ENCODE measurements at places on chromosomes 6 and 20.

DNA sequence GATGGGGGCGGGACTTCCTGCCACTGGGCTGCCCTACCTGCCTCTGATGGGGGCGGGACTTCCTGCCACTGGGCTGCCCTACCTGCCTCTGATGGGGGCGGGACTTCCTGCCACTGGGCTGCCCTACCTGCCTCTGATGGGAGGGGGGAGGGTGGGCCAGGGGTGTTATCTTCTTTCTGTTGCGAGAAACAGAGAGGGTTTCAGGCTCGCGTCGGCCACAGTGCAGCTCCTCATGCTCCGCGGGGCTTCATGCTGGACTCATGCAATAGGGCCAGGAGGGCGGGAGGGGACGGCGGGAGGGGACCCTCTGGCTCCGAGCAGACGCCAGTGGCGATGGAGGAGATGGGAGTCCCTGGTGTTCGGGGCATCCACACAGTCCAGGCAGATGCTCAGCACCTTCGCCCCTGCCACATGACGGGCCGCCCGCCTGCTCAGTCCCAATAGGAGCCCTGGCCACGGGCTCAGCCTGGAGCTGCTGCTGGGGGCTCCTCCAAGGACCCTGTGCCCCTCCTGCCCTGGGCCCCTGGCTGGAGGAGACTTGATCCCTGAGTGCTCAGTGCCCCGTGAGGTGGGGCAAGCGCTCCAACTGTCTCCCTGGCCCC is 48.8 kb upstream of the CHRNA4 start:
- DNase-seq, result no peak

DNA sequence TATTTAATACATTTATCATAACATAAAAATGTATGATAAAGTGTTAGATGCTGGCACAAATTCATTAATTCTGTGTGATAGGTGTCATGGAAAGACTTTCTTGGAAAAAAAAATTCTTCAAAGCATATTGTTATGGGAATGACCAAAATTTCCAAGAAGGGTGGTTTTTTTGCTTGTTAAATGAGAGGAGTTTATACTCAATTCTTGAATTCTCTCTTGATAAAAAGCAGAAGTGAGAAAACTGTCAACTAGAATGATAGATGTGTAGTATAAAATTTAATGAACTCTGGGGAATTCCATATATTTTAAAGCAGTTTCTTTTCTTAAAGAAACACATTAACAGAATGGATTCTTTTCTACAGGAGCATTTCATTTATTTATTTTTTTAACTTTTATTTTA is 62.0 kb upstream of the SNAP91 start:
- no peak for DNase-seq

- no peak for DNase-seq
These were observed 869 bp upstream of the CST5 start for GRCh38 chr20:23880417-23880816.

DNA sequence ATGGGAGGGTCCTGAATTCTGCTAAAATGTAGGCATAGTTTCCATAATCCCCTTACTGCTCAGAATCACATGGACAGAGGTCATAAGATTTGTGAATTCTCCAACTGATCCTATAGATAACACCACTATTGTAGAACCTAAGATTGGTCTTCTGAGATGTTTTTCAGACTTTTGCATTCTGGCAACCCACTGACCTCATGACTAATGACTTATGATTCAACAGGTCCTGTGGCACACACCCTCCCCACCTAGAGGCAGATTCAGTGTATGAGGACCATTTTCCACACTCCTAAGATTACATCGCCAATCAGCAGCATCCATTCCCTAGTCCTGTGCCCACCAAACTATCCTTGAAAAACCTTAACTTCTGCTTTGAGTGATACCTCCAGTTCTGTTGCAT is 207.2 kb downstream of the BTBD9 start:
- no peak for DNase-seq

- no peak for DNase-seq
These were observed 509.6 kb downstream of the PRKN start for GRCh38 chr6:162217811-162218493.

- no peak for DNase-seq
These were observed 102.2 kb downstream of the UNC5CL start for GRCh38 chr6:40936818-40937251.

DNA sequence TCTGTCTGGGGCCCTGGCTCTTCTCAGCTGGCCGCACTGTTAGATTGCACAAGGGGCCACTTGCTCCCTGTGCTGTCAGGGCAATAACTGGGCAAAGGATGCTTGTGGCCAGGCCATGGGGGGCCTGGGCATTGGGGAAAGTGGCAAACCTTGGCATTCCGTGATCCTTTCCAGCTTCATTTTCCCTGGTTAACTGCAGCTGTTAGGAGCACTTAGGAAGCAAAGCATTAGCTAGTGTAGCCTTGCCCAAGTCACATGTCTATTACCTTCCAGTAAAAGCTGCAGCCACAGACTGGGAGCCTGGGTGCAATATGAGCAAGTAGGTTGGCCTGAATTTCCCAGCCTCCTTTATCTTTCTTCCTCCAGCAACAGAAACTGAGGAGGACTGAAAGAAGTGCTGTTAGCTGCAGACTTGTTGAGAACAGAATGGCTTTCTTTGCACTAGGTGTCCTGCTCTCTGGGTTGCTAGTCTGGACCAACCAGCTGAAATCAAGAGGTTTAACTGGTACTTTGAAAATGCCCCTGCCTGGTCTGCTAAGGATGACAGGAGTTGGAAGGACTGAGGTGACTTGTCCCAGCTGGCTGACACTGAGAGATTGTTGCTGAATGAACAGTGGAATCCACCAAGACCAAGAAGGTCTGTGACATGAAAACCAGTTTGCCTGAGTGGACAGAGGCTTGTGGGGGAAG is 312.3 kb upstream of the SUPT3H start:
- no peak for DNase-seq

DNA sequence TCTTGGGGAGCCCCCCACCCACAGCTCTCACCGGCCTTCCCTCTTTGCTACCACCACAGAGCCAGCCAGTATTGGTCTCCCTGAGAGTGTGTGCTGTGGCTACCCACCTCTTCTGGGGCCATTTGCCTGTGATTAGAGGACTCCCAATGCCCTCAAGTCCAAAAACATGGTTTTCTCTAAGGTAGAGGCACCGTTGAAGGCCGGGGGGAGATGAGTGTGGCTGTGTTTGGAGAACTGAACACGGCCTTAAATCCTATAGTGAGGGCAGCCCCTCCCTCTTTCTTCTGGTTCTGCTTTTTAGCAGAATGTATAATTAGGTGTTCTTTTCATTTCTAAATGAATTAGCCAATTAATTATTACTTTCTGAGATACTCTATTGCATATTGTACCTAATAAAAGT is 2.5 kb downstream of the CCR6 start:
- DNase-seq, result no peak

- no peak for DNase-seq
These were observed 171.8 kb upstream of the BMP2 start for GRCh38 chr20:6595704-6596103.

DNA sequence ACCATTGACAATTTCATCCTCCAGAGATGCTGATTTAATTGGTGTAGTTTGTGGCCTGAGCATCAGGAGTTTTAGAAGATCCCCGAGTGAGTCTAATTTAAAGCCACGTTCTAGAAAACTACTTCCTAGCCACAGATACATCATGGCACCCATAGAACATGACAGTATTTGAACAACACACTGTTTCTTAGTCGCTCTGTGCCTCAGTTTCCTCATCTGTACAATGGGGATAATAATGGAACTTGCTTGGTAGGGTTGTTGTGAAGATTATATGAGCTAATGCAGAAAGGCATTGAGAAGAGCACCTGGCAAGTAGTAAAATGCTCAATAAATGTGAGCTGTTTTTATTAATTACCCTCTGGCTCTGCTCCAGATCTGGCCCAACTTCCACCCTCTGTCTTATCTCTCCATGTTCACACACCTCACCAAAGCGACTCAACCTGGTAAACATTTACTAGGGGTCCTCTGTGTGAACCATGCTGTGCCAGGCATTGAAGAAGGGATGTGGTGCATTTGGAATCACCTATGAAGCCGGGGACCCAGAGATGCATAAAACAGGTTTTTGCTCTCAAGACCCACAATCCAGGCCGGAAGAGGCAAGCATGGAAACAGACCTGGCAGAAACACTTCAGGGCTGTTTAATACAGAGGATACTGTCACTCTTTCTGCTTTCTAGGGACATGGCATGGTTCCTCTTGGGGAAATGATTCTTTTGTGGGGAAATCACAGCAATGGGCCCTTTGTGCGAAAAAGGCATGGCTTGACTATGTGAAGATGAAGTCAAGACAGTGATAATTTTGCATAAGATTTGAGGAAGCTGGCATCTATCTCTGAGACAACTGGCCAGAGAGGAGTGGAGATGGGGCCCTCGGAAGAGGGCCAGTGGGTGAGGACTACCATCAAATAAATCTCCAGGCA is 16.2 kb upstream of the MRPS18A start:
- DNase-seq, result no peak
